ENCODE measurements at places on chromosomes 3 and 15.
A peak's percentile ranks its signal among the peaks of the same experiment; 100 is the strongest.

GRCh38 chr3:47522082-47522987 lies 8.8 kb upstream of the ELP6 start:
- peak; percentile 68 for DNase-seq

- no peak for DNase-seq
These were observed 587.1 kb downstream of the ZNF385D start for GRCh38 chr3:21163956-21164355.

GRCh38 chr15:79115986-79116665 lies 25.5 kb upstream of the RASGRF1 start:
- DNase-seq, result no peak

- DNase-seq, result no peak
These were observed 101.3 kb upstream of the NANOGP8 start for GRCh38 chr15:35186346-35186745.

GRCh38 chr3:83946554-83946953 lies 1012.2 kb upstream of the CADM2 start:
- no peak for DNase-seq

- DNase-seq, result no peak
These were observed 2.7 kb downstream of the TM4SF19 start for GRCh38 chr3:196335503-196335948.

GRCh38 chr3:172471903-172472302 lies 23.6 kb upstream of the GHSR start:
- DNase-seq, result no peak

DNA sequence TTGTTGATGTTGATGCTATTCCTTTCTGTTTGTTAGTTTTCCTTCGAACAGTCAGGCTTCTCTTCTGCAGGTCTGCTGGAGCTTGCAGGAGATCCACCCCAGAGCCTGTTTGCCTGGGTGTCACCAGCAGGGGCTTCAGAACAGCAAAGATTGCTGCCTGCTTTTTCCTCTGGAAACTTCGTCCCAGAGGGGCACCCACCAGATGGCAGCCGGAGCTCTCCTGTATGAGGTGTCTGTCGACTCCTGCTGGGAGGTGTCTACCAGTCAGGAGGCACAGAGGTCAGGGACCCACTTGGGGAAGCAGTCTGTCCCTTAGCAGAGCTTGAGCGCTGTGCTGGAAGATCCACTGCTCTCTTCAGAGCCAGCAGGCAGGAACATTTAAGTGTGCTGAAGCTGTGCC lies 303.2 kb downstream of the ZIC1 start:
- no peak for DNase-seq

GRCh38 chr3:101690972-101691371 lies 4.5 kb upstream of the RPL24 start:
- no peak for DNase-seq

DNA sequence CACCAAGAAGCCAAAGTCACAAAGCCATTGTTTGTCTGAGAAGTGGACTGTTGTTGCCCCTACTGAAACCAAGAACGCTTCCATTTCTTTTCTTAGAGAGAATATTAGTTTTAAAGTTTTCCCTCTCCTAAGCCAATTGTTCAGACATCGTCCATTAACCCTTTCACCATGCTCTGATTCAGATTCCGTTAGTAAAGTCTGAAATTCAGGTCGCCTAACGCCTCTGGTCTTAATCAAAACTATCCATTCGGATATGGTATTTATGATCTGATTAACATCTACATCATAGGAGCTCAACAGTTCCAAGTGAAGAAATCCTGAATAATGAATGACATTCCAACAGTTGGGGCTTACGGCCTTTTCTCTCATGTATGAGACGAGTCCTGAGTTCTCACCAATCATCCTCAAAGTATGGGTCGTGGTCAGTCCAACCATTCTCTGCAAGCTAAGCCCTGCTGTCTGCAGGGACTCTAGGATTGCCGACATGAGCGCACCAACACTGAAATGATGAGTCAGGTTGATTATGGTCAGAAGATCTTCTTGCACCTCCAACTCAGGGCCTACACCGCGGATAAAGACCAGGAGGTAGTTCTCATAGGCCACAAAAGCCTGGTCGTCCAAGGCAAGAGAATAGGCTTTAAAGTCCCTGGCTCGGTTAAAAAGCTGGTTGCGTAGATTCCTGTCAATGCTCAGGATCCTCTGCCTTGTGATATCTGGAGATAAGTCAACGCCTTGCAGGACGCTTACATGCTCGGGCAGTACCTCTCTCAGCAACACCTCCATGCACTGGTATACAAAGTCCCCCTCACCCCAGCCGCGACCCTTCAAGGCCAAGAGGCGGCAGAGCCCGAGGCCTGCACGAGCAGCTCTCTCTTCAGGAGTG lies 767 bp downstream of the EPM2AIP1 start:
- no peak for DNase-seq

DNA sequence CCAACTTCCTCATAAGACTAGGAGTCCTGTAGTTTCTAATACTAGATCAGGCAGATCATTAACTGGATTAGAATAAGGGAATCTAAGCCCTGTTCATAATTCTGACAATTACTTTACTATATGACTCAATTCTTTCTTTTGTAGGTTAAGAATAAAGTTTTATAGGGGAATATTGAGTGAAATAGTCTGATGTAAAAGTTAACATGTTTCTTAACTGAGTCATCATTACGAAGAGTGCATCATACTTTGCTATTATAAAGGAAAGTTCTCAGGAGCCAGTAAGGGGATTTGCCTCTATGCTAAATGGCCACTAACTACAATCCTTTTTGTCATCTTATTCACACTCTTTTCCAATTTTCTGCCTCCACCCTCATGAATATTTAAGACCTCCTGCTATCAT lies 63.1 kb downstream of the POLQ start:
- DNase-seq, result peak; percentile 47

GRCh38 chr15:29420188-29420587 lies 150.6 kb upstream of the NSMCE3 start:
- no peak for DNase-seq

DNA sequence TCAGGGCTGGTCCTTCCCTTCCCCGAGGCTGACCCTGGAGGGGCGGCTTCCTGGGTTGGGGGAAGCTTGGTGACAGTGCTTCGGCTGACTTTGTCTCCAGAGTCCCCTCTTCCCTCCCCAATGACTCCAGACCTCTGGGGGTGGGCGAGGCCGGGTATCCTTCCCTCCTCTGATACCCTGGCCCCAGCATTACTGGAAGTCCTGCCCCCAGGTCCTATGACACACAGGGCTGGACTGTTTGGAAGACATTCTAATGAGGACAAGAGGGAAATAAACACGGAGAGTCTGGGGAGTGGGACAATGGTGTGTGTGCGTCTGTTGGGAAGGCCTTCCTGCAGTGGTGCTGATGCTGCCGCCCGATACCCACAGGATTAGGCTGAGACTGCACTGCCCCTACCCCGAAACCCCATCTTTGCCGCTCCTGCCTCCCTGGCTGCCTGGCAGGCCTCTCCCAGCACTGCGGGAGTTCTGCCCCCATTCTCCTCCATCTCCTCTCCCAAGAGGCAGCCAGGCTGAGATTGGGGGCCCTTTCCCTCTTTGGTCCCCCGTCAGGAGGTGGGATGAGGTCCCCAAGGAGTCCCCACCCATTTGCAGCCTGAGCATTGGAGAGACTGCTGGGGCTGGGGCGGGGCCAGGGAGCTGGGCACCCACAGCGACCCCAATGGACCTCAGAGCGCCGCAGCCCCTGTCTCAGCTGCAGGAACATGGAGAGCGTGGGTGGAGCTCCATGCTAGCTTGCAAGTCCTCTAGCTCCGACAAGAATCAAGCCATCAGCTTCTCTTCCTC lies 29.7 kb upstream of the FBLN2 start:
- DNase-seq, result no peak

DNA sequence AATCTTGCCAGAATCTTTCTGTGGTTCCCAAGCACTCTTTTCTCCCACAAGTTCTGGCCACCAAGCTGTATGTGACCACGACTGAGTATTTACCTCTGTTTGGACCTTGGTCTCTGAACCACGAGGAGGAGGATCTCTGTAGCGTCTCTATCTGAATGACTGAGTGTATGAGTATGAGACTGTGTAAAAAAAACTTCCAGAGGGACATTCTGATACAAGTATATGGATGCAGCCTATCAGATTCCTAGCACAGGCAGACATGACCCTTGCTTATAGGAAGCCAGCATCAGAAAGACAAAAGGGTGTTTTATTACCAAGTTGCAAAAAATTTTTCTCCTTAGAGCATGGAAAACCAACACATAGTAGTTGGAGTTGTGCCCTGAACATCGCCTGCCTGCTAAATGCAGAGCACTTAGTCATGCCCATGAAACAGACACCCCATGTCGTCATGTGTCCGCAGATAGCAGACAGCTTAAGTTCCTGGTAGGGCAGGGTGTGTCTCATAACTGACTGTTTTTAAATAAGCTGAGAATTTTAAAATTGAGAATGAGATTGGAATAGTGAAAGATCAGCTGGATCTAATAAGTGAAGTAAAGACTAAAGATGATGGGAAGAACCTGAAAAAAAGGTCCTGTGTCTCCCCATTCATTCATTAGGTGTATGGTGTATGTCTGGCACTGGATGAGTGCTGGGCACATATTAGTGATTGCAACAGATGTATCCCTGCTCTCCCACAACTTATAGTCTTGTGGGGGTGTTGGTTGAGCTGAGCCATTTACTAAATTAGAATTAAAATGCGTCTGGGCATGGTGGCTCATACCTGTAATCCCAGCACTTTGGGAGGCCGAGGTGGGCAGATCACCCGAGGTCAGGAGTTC lies 30.9 kb downstream of the DAG1 start:
- no peak for DNase-seq

DNA sequence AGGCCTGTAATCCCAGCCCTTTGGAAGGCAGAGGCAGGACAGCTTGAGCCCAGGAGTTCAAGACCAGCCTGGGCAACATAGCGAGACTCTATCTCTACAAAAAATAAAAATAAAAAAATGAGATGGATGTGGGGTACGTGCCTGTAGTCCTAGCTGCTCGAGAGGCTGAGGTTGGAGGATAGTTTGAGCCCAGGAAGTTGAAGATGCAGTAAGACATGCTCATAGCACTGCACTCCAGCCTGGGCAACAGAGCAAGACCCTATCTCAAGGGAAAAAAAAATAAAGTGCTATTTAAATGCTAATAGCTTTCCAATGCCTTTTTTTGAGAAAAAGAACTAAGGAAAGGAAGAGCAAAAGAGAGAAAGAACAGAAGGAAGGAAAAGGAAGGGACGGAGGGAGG lies 94.5 kb downstream of the MAGI1 start:
- DNase-seq, result no peak

- DNase-seq, result no peak
These were observed 72.8 kb upstream of the CTNNB1 start for GRCh38 chr3:41126472-41126871.

DNA sequence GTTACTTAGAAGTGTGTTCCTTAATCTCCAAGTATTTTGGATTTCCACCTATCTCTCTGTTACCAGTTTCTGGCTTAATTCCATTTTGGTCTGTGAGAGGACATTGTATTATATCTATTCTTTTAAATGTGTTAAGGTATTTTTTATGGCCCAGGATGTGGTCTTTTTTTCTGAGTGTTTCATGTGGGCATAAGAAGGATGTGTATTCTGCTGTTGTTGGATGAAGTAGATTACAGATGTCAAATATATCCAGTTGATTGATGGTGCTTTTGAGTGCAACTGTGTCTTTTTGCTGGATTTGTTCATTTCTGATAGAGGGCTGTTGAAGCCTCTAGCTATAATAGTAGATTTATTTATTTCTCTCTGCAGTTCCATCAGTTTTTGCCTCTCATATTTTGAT lies 136.5 kb upstream of the AZI2 start:
- no peak for DNase-seq

DNA sequence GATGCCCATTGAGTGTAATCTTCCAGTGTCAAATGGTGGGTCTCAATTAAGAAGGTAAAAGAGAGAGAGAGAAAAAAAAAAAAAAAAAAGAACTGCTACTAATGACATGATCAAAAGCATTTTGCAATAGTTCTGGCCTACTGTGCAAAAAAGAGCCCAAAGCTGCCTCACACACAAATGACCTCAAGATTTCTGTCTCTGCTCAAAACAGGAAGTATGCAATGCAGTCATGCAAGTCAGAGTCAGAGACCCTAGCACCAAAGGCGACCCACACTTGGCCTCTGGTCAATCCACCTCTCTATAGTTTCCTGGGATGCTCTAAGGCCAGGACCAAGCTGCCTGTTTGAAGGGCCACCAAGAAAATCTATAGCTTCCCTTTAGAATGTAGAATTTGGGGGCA lies 323.5 kb downstream of the VPS13C start:
- DNase-seq, result no peak

GRCh38 chr3:195384952-195385351 lies 57.9 kb downstream of the ACAP2 start:
- DNase-seq, result no peak

GRCh38 chr15:69783211-69783610 lies 314.5 kb downstream of the TLE3 start:
- no peak for DNase-seq

DNA sequence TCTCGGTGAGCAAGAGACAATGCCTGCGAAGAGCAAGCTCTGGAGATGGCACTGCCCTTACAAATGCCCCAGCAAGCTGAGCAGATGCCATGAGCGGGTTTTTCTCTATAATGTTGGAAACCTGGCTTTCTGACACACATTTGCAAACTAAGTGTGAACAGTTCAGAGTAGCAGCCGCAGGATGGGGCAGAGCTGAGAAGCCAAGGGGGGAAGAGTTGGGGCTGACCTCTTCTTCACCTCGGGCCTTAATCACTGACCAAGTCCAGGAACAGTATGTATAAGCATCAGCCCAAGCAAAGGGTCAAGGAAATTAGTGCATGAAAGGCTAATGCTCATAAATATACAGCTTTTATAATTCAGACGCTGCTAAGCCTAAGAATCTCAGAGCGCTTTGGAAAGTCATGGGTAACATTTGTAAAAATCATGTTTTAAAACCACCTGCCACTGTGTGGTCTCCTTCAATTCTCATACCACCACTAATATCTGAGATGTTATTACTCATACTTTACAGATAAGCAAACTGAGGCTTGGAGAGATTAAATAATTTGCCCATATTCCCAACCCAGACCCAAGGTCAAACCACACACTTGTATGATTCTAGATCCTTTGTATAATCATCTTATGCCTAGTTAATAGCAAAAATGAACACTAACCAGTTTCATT lies 603.4 kb downstream of the FOXP1 start:
- no peak for DNase-seq

DNA sequence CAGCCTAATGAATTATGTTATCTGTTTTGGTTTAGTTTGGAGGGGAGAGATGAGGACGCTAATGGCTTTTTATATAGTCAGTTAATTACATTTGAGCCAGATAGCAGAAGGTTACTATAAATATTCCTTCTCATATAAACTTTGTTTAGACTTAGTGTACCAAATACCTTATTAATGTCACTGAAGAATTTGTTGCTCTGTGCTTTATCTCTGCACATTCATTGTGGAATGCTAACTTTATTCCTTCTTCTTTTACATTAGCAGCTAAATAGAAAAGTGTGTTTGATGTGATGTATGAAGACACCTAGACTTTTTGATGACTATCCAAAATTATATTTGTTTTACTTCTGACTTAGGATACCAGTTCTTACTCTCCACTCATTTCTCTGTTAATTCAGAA lies 105.2 kb downstream of the EPHA3 start:
- no peak for DNase-seq

DNA sequence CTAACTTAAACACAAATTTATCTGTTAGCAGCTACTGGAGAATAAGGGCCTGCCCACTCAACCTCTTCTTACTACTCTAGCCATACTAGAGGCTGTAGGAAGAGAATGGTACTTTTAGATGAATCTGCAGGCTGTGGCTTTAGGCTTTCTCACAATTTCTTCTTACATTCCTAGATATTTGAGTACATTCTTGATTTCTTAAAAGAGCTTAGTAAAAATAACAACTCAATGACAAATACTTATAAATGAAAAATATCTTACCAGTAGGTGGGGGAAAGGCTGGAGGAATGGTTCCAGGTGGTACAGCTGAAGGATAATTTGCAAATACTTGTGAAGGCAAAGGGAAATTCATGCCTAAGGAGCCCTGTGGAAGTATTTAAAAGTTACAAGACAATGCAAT lies 92.9 kb upstream of the GK5 start:
- no peak for DNase-seq

All from Panc1 (cell line).